ENCODE measurements at places on chromosomes 1 and 21.

DNA sequence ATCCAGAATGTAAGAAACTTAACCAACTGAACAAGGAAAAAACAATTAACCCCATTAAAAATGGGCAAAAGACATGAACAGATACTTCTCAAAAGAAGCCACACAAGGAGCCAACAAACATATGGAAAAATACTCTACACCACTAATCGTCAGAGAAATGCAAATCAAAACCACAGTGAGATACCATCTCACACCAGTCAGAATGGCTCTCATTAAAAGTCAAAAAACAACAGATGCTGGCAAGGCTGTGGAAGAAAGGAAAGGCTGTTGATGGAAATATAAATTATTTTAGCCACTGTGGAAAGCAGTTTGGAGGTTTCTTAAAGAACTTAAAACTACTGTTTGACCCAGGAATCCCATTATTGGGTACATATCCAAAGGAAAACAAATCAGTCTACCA is 51.2 kb downstream of the RGS4 start:
- DNase-seq: no peak

- DNase-seq: no peak
These were observed 64.8 kb downstream of the NENF start for GRCh38 chr1:212497553-212497952.

GRCh38 chr1:197806718-197807117 is 31.4 kb upstream of the DENND1B start:
- DNase-seq: no peak

- no peak for DNase-seq
These were observed 472.6 kb upstream of the DEPDC1 start for GRCh38 chr1:68969441-68969840.

DNA sequence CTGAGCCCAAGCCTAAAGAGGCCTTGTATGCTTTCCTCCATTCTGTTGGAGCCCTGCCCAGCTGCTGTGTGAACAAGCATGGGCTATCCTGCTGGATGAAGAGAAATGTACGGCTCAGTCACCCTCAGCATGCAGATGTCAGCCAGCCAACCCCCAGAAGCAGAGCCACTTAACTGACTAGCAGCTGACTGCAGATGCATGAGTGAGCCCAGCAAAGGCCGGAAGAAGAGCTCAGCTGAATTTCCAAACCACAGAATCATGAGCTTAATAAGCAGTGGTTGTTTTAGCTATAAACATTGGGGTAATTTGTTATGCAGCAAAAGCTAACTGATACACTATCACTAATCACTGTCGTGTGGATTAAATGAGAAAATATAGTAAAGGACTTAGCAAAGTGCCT is 39.0 kb downstream of the FOXO6 start:
- no peak for DNase-seq
